ENCODE measurements at places on chromosomes 2 and 18.

- no peak for DNase-seq
Measured at GRCh38 chr2:171902840-171903420, 8.9 kb upstream of the SLC25A12 start.

DNA sequence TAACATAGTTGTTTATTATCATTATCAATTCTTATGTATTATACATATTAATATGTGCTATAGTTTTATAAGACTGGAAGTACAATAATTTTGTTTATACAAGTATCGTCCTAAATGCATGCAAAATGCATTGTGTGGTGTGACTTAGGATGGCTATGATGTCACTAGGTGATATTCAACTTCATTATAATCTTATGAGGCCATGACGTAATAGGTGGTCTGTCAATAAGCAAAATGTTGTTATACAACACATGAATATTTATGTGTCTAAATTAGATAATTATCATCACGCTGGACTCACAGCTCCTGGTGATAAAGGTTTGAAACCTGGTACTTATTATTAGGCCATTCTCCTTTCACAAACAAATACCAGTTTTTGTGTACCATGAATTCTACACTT, 104.4 kb upstream of the NYAP2 start:
- DNase-seq, result no peak

DNA sequence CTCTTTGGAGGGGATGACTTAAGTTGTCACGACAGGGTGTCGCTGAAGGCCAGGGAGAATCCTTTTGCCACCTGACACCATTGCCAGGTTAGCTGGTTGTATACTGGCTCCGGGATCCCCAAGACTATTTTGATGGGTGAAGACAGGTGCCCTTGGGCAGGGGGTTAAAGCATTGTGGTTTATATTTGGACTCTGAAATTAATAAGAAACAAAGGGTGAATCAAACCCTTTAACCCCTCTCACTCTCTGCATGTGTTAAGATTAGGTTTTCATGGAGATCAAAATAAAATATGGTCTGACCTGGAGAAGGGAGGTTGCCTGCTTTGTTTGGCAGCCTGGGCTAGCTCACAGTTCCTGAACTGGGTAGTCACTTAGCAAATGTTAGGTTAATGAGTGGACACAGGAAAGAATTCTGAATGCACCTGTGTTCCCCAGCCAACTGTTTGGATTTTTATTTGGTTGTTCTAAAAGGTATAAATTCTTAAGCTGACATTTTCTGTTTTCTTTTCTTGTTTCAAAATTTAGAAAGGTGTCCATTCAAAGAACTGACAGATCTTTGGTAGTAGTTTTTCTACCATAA, 301.7 kb downstream of the KCNS3 start:
- DNase-seq, result no peak

GRCh38 chr2:120769076-120769786, 33.6 kb downstream of the GLI2 start:
- no peak for DNase-seq

DNA sequence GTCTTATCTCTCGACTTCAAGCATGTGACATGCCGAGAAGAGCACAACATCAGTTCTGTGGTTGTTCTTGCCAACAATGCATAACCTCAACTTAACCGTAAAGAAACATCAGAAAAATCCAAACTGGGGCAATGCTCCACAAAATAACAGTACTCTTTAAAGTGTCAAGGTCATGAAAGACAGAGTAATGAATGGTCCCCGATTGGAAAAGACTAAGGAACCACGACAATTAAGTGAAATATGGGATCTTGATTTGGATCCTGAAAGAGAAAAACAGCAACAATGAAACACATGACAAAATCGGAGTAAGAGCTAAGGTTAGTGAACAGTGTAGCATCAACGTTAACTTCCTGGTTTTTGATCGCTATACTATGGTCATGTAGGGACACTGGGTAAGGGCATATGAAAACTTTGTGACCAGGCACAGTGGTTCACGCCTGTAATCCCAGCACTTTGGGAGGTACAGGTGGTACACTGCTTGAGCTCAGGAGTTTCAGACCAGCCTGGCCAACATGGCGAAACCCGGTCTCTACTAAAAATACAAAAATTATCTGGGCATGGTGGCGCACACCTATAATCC, 55.2 kb downstream of the UNC50 start:
- DNase-seq, result no peak

DNA sequence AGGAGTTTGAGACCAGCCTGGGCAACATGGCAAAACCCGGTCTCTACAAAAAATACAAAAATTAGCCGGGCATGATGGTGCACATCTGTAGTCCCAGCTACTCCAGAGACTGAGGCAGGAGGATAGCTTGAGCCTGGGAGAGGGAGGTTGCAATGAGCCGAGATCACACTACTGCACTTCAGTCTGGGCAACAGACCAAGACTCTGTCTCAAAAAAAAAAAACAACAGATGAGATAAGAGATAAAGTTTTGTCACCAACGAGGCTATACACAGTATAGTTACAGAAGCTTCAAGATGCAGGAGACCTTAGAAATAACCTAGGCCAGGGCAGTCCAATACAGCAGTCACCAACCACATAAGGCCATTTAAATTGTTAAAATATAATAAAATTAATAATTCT, 9.4 kb downstream of the FAM124B start:
- no peak for DNase-seq

DNA sequence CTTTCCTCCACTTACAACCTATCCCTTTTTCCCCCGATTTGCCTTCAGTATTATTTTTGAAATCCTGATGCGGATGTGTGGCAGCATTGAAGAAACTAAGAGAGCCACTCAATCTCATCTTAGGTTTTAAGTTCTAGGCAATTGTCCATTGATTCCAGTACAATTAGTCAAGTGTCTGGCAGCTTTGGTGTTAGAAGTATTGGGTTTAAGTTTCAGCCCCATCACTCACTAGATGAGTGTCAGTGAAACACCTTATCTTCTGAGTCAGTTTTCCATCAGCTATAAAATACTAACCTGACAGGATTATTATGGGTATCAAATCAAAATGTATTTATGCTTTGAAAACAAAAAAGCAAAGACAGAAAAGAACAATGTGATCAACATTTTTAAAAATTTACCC, 16.8 kb upstream of the CUL3 start:
- DNase-seq, result no peak

- no peak for DNase-seq
Measured at GRCh38 chr2:152396051-152396511, 61.1 kb downstream of the FMNL2 start.

DNA sequence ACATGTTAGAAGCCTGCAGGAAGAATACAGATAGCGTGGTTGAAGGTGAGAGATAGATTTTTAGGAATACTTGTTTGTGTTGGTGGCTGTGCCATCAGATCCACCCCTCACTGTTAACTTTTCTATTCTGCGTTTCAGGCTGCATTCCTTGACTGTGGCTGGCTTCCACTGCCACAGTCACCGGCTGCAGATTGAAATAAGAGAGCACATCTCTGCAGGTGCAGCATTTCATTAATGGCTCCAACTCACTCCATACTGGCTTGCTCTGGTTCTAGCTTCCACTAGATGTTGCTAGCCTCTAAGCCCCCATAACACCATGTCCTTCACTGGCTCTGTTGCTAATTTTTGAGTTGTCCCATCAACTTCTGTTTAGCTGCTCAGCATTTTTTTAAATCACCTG, 286.5 kb downstream of the CPS1 start:
- DNase-seq, result no peak

GRCh38 chr2:72562451-72563153, 263.2 kb downstream of the EXOC6B start:
- no peak for DNase-seq

- no peak for DNase-seq
Measured at GRCh38 chr18:60872434-60872833, 460.8 kb upstream of the CDH20 start.

GRCh38 chr2:3126911-3127621, 250.6 kb downstream of the EIPR1 start:
- no peak for DNase-seq

DNA sequence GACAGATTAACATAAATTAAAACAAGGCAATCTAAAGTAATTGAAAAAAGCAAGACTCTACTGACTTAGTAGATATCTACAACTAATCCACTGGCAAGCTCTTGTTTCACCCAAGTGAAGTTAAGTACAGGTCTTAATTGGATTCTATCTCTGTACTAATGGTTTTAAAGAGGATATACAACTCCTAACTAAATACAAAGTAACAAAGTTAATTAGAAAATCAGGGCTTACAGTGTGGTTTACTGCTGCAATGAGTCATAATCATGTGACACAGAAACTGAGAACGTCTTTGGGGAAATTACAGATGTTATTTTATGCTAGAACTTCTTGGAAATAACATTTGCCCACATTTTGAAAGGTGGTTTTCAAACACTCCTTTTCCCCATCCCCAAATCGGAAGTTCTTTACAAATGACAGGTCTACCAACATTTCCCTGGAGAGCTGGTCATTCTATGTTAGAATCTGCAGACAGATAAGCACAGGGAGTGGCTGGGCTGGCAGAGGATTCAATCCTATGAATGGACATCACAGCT, 245.3 kb downstream of the STK39 start:
- DNase-seq, result no peak

DNA sequence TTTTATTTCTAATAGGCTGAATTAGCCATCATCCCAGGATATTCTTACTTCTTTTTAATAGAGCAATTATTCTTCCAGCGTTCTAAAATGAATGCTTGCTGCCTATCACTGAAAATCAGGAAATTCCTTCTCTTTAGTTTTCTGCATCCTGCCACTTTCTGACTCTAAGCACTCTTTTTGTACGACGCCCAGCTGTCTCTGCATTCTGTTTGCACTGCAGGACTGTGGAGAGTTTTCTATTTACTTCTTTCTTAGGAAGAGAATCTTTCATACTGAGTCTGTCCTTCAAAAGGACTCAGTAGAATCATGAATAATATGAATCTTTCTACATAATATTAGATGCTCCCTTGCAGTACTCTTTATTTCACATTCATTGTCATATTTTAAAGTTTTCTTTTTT, 360.4 kb upstream of the DSEL start:
- no peak for DNase-seq

- DNase-seq, result no peak
Measured at GRCh38 chr2:48900321-48901014, 144.9 kb upstream of the LHCGR start.

DNA sequence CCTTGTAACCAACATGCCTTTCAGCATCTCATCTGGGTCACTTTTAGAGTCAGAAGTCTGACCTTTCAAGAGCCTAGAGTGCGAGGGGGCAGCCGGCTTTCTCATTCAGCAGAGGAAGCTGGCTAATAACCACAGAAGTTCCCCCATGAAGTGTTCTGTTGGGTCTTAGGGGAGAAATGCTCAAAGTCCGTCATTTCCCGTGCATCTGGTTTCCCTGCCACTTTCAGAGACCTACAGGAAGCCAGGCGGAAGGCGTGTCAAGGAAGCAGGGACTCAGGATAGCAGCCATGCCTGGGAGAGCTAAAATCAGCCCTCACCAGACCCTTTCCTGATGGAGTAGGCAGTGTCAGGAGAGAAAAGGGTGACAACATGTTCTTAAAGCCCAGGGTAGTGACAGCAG, 301.8 kb upstream of the ID2 start:
- DNase-seq, result no peak

GRCh38 chr2:240433973-240434727, 1.3 kb upstream of the GPC1 start:
- DNase-seq, result no peak

DNA sequence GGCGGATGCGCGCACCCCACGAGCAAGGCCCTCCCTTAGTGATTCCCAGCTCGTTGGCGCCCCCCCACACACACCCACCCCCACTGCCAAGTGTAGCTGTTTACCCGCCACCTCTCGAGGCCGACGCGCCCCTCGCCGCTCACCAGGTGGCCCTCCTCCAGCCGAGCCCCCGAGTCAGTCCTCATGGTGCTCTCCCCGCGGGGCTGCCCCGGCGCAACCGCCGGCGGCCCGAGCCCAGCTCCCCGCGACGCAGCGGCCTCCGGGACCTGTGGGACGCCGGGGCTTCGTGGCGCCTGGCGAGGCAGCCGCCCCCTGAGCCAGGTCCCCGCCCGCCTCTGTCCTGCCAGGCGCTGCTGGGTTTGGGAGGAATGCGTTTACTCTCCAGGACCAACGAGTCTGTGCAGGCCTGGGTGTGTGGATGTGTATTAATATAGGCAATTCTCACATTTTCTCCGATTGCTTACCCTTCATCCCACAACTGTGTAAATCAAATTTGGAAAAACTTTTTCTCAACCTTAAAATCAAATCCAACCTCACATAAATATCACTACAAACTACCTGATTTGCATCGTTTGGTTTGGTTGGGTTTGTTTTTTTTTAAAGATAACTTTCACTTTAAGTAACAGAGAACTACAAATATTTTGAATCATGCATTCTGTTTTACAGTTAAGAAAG, at the start of gene TMEM237:
TMEM237 (minus strand) TSS at position 288 of the 675 bp plus-strand sequence; CDS start at position 185, 103 bp downstream.
- peak; percentile 25 for DNase-seq

DNA sequence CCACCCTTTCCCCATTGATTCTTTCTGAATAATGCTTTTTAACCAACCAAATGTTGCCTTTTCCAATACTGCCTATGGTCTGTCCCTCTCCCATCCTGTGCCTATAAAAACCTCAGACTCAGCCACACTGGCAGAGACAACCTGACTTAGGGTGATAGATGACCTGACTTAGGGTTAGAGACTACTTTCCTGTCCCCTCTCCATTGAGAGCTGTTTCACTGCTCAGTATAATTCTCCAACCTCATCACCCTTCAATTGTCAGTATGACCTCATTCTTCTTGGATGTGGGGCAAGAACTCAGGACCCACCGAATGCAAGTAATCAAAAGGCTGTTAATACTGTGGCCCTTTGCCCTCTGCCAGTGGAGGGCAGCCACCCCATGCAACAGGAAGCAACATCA, 182.3 kb upstream of the STK17B start:
- DNase-seq, result no peak

- no peak for DNase-seq
Measured at GRCh38 chr2:37300146-37300545, 24.5 kb downstream of the PRKD3 start.
